ENCODE measurements at places on chromosomes 13 and 19. TPM values are rescaled to one million over a fixed set of nuclear protein-coding genes. Genes with fewer than 3 reads are reported as not detected.

The PSG1 gene
- total RNA-seq = not detected

The ZNF534 gene
- 0.24 TPM for total RNA-seq

The GAPDHS gene
- not detected for total RNA-seq

The CDC42EP5 gene
- 25.0 TPM for total RNA-seq

GRCh38 chr13:20142927-20143480, 17.8 kb downstream of the GJA3 start:
- DNase-seq = no peak

- DNase-seq = no peak
Observed at GRCh38 chr13:71488201-71488600, 378.8 kb downstream of the DACH1 start.

- no peak for DNase-seq
Observed at GRCh38 chr13:113045251-113046127, 60.1 kb upstream of the F7 start.

GRCh38 chr13:39481491-39481890, 121.5 kb downstream of the LHFPL6 start:
- DNase-seq = peak; percentile 31

DNA sequence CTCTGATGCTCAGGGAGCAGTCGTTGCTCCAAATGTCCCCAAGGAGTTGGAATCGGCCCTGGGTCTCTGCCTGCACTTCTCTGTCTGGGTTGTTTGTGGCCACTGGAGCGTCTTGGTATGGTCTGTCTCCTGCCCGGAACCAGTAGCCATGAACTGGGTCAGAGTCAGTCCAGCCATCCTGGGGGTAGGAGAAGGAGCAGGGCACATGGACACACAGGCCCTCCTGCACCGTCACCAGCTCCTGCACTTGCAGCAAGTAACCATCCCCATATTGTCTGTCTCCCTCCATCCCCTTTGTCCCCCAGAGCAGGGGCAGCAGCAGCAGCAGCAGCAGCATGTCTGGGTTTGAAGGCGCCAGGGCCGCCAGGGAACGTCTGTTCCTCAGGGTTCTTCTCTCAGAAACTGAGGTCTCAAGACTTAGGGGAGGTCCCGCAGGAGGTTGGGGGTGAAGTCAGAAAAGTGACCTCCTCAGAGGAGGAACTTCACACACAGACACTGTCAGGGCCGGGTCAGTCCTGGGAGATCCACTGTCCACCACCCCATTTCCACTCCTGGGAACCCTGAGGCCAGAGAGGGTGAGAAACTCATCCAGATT, at the start of gene SIGLEC8:
Gene SIGLEC8 (minus strand): TSS at position 404 of the 595 bp plus-strand sequence. CDS start 67 bp downstream, at position 337.
- no peak for DNase-seq

GRCh38 chr19:54047616-54048015, 16.1 kb downstream of the VSTM1 start:
- no peak for DNase-seq

GRCh38 chr13:26658448-26659385, 101.2 kb downstream of the WASF3 start:
- DNase-seq = no peak

DNA sequence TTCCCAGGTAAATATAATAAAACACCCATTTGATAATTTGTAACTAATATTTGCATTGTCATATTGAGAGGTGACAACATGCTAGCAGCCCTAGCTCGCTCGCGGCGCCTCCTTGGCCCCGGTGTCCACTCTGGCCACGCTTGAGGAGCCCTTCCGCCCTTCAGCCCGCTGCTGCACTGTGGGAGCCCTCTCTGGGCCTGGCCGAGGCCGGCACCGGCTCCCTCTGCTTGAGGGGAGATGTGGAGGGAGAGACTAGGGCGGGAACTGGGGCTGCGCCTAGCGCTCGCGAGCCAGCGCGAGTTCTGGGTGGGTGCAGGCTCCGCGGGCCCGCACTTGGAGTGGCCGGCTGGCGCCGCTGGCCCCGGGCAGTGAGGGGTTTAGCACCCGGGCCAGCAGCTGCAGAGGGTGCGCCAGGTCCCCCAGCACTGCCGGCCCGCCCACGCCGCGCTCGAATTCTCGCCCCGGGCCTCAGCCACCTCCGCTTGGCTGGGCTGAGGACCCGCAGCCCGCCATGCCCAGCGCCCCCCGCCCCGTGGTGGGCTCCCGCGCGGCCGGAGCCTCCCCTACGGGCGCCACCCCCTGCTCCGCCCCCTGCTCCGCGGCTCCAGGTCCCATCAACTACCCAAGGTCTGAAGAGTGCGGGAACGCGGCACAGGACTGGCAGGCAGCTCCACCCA, 594.4 kb downstream of the SLITRK6 start:
- DNase-seq = no peak

GRCh38 chr19:13122275-13122878, 4.3 kb downstream of the NACC1 start:
- DNase-seq = no peak

- no peak for DNase-seq
Observed at GRCh38 chr13:71861769-71862458, 5.1 kb downstream of the DACH1 start.

GRCh38 chr13:110912651-110913051, 2.2 kb downstream of the ANKRD10 start:
- no peak for DNase-seq
